ENCODE measurements at places on chromosomes 7 and 10.

GRCh38 chr10:93280699-93281366 is 201.3 kb downstream of the MYOF start:
- no peak for DNase-seq

DNA sequence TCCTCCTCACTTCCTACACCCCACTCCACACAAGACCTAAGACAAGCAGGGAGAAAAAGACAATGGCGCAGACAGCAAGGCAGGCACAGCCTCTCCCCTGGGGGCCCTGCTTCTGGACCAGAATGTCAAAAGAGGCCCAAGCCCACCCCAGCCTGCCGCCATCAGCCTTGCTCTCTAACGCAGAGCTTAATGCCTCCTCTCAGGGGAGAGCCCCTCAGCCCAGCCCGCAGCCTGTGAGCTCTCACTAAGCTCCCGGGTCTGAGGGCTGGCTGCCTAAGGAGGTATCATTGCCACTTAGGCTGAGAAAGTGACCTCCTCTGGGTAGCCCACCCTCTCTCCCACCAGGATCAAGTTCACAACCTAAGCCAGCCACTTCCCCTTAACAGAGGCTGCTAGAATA is 16.7 kb downstream of the SLIT1 start:
- no peak for DNase-seq

DNA sequence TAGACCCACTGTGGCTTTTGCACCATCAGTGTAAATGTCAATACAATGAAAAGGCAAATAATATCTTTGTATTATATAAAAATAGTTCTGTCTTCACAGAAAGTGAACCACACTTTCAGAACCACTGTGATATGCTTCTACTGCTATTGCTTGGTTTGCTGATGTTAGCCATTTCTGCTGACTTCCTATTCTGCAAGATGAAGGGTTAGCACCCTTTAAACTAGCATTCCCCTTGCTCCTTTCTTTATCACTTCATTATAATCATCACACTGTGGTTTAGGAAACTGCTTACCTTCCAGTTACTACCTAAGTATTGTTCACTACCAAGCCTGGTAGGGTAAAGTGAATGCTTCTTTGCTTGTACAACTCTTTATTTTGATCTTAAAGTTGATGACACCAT is 29.2 kb downstream of the MYPN start:
- no peak for DNase-seq

- DNase-seq, result no peak
Observed at GRCh38 chr10:99484626-99485581, 47.8 kb upstream of the NKX2-3 start.

- no peak for DNase-seq
Observed at GRCh38 chr7:147103224-147103623, 986.6 kb downstream of the CNTNAP2 start.

- no peak for DNase-seq
Observed at GRCh38 chr10:104641187-104641936, at the start of gene SORCS3. SORCS3 (plus strand) TSS chr10:104641290.

DNA sequence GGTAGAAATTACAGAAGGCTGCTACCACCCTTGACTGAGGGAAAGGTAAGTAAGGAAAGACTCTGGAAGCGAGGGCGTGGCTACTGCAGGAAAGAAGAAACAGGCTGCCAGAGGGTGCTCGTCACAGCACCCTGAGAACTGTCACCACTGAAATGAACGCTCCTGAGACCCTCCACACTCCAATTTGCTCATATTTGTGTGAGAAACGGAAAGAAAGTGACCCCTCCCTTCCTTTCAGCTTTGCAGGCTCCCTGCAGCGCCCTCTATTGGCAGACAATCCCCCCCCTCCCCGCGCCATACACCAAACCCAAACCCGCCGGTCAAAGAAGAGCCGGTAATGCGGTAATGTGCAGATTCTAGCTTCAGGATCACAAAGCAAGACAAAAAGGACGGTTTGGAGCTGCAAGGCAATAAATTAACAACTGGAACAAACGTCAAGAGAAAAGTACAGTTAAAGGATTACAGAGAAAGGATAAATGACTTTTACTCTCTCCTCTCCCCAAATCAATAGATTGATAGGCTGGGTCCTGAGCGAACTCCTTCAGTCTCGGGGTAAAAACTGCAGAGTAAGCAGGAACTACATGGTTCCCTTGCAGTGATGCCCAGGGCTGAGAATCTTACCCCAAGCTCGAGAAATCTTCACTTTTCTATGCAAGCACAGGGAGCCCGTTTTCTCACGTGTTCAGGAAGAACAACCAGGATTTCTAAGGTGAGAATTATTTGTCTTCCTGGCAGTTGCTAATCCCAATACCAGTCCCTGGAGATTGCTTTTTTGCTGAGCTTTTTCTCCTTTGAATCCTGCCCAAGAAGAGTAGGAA is 47.6 kb downstream of the STEAP1B start:
- peak; percentile 35 for DNase-seq

DNA sequence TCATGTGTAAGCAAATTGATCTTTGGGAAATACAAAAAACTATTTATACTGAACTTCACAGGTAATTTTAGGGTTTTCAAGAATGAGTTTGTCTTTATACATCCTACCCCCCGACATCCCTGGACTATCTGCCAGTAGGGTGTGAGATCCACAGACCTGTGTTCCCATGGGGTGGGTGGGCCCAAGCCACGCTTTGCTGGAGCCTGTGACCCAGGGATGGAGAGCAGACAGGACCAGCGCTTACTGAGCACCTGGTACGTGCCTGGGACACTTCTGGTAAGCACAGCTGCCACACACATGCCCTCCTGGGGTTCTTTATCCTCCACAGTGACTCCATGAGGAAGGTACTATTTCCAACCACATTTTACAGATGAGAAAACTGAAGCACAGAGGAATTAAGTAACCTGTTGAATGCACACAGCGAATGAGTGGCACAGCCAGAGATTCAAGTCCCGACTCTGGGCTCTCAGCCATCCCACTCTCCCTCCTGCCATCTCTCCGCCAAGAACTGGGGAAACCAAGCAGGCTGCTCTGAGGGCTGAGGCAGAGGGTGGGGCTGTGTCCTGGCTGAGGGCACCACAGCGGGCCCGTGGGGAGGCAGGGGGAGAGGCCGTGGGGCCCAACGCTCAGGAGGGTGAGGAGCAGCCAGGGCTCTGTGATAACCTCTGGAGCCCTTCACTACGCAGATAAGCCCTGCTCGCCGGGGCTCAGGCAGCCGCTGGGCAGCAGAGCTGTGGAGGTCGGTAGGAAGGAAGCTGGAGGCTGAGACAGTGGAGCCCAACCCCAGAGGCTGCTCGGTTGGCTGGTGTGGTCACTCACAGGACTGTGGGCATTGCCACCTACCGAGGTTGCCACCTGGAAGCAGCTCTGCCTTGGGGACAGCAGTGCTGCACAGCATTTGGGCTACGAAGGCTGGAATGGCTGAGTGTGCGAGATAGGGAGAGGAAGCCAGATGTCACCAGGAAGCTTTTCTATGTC is 124.2 kb downstream of the ARHGAP22 start:
- no peak for DNase-seq

- no peak for DNase-seq
Observed at GRCh38 chr7:157683747-157684156, 346.9 kb downstream of the DNAJB6 start.

- no peak for DNase-seq
Observed at GRCh38 chr7:131302876-131303707, 24.6 kb upstream of the MKLN1 start.

DNA sequence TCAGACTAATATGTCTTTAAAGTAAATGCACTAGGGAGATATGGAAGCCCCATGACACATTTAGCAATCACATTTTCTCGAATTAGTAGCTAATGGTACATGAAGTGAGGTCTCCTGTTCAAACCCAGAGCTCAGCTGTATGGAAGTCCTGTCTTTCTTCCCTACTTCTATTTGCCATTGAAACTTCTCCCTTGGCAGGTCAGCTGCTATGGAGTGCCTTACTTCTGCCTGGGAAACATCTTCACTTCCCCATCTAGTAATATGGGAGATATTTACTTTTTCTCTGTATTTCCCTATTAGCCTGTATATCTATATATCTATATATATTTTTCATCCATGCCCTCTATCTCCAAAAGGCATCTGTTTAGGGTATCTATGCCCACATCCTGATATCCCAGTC is 225.3 kb upstream of the INHBA start:
- no peak for DNase-seq

DNA sequence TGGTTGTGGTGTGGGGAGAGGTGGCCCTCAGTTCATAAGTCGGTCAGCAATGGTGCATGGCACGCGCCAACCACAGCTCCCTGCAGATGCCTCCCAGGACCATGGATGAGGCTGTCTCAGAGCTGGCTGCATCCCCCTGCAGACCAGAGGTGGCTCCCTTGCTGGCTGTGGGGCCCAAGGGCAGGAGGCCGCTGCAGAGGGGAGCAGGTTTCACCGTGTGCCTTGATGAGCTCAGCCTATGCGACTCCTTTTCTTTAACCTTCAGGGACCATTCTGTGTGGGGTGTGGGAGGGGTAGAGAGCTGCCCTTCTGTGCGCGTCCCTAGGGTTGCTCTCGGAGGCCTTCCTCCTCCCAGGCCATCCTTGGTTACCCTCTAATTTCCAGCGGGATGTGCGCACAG is 152.4 kb downstream of the ACTR3B start:
- DNase-seq, result no peak

GRCh38 chr7:1654738-1655475 is 15.2 kb upstream of the ELFN1 start:
- no peak for DNase-seq

- peak; percentile 31 for DNase-seq
Observed at GRCh38 chr7:130141161-130141883, 63.9 kb downstream of the TMEM209 start.

DNA sequence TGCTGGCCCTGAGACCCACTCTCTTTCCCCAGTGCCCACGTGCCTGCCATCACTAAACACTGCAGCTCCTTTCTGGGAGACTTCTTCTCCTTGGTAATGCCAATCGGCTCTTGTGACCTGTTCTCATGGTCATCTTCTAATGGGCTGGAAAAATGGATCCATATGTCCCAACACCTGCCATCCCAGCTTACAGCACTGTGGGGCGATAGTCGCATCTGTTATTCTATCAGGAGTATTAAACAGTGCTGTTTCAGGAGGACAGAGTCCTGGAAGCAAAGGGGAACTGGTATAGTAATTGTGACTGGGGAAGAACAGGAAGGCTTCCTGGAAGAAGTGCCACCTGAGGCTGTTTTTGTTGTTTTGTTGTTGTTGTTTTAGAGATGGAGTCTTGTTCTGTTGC is 411.2 kb downstream of the GLRX3 start:
- DNase-seq, result no peak
